K562 (cell line): ENCODE measurements at places on chromosomes 13 and 19. TPM values are rescaled to one million over a fixed set of nuclear protein-coding genes. Genes with fewer than 3 reads are reported as not detected.

The EVI5L gene
- 1.8 and 1.9 TPM in 2 replicates for total RNA-seq

The UQCRFS1 gene
- total RNA-seq, result 59.1 and 59.7 TPM in 2 replicates

DNA sequence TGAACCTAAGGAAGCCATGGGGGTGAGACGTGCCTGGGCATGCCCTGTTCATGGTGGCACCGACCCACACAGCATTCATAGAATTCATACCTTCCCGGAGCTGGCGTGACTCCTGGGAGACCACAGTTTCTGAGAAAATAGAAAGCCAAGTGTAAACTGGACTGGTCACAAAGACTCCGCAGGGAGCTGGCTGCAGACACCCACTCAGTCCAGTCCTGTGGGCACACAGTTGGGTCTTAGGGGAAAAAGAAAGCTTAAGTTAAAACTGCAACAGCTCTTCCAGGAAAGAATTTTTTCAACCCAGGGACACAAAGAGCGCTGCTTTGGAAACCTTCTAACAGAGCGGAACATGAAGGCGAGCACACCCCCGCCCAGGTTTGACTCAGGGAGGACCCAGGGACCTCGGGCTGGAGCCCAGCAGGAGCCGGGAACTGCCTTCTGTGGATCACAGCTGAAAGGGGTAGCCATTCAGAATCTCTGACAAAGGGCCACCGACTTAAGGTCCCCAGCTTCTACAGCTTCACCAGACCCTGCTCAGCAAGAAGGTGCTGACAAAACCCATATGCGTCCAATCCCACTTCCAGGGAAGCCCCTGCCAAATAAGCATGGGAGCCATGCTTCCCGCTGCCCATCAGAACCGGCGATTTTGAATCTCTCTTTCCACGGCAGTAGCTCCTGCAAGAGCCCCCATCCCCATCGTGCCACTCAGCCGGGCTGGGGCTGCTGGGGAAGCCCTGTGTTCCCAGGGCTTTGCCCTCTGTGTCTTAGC lies 183.7 kb downstream of the COL4A1 start:
- H3K27ac ChIP-seq, result no peak overlapping the region
- no peaks in the 10 kb centered on the region for H3K4me1 ChIP-seq
- no peaks in the 10 kb centered on the region for H3K36me3 ChIP-seq
- peaks cover 55% of the 10 kb centered on the region for H3K27me3 ChIP-seq
- DNase-seq, result no peak

GRCh38 chr19:9986787-9987281 lies 23.5 kb downstream of the COL5A3 start:
- no peaks in the 10 kb centered on the region for H3K36me3 ChIP-seq
- H3K4me1 ChIP-seq, result no peaks in the 10 kb centered on the region

- DNase-seq, result no peak
- H3K27me3 ChIP-seq, result no peaks in the 10 kb centered on the region
- no peak overlapping the region for H3K4me3 ChIP-seq
- no peaks in the 10 kb centered on the region for H3K36me3 ChIP-seq
- no peaks in the 10 kb centered on the region for H3K4me1 ChIP-seq
Measured at GRCh38 chr13:52846567-52847321, 1.7 kb downstream of the PCDH8 start.

- no peaks in the 10 kb centered on the region for H3K36me3 ChIP-seq
- no peaks in the 10 kb centered on the region for H3K27me3 ChIP-seq
- H3K27ac ChIP-seq, result no peak overlapping the region
- peaks cover 14% of the 10 kb centered on the region for H3K4me1 ChIP-seq
- H3K4me3 ChIP-seq, result no peak overlapping the region
Measured at GRCh38 chr13:99009987-99010551, 32.2 kb upstream of the DOCK9 start.

- H3K36me3 ChIP-seq, result no peaks in the 10 kb centered on the region
- H3K27me3 ChIP-seq, result no peaks in the 10 kb centered on the region
- no peak overlapping the region for H3K27ac ChIP-seq
- no peak for DNase-seq
- H3K4me1 ChIP-seq, result no peaks in the 10 kb centered on the region
- H3K4me3 ChIP-seq, result no peak overlapping the region
Measured at GRCh38 chr13:79581870-79582315, 100.9 kb downstream of the NDFIP2 start.

GRCh38 chr19:920051-920864 lies 3.1 kb downstream of the KISS1R start:
- peaks cover 8% of the 10 kb centered on the region; the same call in 1 of the 3 replicates for H3K36me3 ChIP-seq
- H3K27me3 ChIP-seq, result no peaks in the 10 kb centered on the region
- H3K4me3 ChIP-seq, result no peak overlapping the region
- H3K4me1 ChIP-seq, result peaks cover 8% of the 10 kb centered on the region; the same call in 2 of the 3 replicates

The CABP5 gene
- total RNA-seq, result not detected in 2 replicates

The NCCRP1 gene
- total RNA-seq, result 0.11 TPM in 1 of 2 replicates, not detected in the other

DNA sequence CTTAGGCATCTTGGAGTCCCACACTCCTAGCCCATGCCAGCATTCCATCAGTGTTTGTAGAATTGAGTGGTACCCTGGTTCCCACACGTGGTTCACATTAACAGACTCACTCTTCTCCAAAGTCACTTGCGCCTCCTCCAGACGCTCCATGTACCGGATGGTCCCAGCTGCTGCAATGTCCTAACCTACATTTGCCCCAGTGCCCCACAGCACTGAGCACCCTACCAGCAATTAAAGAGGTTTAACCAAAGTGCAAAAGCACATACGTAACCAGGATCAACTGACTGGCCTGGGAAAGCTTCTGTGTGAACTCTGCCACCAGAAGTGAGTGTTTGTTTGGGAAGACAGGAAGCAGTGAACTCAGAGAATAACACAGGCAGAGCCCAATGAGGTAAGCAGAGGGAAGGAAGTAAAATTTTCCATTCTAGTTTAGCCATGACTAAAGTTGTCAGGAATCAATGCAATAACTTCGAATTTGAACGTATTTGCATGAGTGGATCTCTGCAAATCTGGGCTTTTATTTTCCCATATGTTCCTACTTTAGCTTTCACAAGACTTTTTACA lies 7.3 kb upstream of the MEDAG start:
- H3K4me1 ChIP-seq, result no peaks in the 10 kb centered on the region
- no peaks in the 10 kb centered on the region for H3K27me3 ChIP-seq

- DNase-seq, result peak; percentile 77
- no peak overlapping the region for H3K27ac ChIP-seq
- H3K4me1 ChIP-seq, result peaks cover 12% of the 10 kb centered on the region
- H3K36me3 ChIP-seq, result peaks cover 81% of the 10 kb centered on the region
- H3K4me3 ChIP-seq, result no peak overlapping the region
Measured at GRCh38 chr19:4660181-4660791, 9.9 kb downstream of the MYDGF start.

DNA sequence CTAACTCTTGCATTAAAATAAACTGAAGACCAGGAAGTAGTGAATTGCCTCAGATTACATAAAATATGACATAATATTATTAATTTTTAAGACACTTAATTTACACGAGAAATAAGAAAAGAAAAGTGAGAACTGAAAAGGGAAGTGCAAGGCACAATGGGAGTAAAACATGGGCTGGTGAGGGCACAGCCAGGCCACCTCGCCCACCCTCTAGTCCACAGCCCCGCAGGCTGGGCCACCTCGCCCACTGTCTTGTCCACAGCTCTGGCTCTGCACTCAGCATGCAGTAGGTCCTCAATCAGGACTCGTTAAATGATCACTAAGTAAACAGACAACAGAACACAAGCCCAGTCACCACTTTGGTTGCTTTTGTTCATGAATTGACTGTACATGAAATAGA lies 67.8 kb upstream of the ARHGEF7 start:
- H3K4me3 ChIP-seq, result no peak overlapping the region
- no peaks in the 10 kb centered on the region for H3K27me3 ChIP-seq
- no peaks in the 10 kb centered on the region for H3K36me3 ChIP-seq
- peaks cover 13% of the 10 kb centered on the region for H3K4me1 ChIP-seq

DNA sequence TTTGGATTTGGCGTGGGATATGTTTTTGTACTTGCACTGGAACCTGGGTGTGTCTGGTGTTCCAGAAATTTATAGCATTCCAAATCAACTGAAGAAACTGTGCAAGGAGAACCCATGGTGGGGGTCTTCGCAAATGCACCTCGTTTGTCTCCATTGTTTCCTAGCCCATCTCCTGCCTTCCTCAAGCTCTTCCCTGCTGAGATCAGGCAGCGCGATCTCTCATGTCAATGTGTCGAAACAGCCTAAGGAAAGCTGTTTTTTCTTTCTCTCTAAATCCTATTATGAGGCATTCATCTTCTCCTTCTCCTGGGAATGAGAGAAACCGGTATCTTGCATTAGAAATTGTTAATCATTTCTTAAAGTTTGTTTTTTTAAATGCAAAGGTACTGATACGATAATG lies 131.0 kb downstream of the KLF5 start:
- H3K4me3 ChIP-seq, result no peak overlapping the region
- no peaks in the 10 kb centered on the region for H3K4me1 ChIP-seq
- no peak for DNase-seq

The CD37 gene
- 11.0 and 12.0 TPM in 2 replicates for total RNA-seq

- H3K27ac ChIP-seq, result no peak overlapping the region
- DNase-seq, result peak; percentile 32
- H3K4me1 ChIP-seq, result no peaks in the 10 kb centered on the region
- H3K36me3 ChIP-seq, result no peaks in the 10 kb centered on the region
- H3K27me3 ChIP-seq, result no peaks in the 10 kb centered on the region
- peak overlapping the region; percentile 19; the same call in 1 of the 2 replicates for H3K4me3 ChIP-seq
Measured at GRCh38 chr13:73417012-73417615, 358.3 kb downstream of the KLF5 start.

DNA sequence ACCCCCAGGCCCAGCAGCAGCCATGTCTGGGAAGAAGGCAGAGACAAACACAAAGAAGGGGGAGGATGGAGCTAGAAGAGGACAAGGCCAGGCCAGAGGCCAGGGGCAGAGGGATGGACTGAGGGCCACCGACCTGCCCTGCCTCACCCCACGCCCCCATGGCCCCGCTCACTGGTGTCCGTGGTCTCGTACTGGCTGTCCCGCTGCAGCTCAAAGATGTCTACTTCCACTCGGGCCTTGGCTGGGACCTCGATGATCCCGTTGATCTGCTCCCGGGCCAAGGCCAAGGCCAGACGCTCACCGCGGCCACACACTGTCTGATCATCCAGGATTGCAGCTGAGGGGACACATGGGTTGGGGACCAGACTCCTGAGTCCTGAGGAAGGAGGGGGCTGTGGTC lies 5.0 kb downstream of the GRIK5 start:
- H3K4me3 ChIP-seq, result no peak overlapping the region
- H3K27ac ChIP-seq, result no peak overlapping the region
- DNase-seq, result no peak
- H3K4me1 ChIP-seq, result peaks cover 27% of the 10 kb centered on the region

DNA sequence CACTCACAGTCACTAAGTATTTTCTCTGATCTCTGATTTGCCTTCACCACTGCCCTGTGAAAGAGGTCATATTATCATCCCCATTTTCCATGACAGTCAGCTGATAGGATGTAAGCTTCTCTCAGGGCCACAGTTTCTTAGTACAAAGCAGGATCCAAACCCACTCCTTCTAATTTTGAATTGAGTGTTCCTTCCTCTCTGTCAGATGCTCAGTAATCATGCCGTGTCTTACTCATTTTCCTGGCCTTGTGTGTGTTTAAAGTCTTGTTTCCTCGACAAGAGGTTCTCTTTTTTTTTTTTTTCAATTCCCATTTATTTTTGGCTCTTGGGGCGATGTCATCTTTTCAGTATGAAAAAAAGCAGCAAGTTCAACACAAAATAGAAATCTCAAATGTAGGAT lies 72.3 kb downstream of the NAA16 start:
- H3K4me3 ChIP-seq, result no peak overlapping the region
- H3K27ac ChIP-seq, result no peak overlapping the region

DNA sequence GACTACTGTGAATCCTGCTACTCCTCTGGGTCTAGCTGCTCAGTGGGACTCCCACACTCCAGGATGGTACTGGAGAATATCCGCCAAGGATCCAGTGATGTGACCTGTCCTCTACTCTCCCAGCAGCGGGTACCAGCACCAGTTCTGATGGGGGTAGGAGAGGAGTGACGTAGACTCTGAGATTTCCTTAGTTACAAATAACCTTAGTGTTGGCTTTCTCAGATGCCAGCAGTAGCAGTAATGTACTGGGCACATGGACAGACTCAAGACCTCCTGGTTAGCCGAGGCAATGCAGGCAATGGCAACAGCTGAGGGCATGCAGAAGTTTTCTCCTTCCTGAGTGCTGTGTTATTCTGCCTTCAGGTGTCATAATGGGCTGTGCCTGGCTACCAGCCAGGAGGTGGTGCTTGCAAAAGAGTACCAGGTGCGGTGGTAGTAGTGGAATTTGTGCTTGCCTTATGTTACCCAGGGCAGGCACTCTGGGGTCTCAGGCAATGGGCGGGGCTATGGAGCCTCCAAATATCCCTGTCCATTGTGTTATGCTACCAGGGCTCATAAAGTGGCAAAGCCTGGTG lies 105.3 kb upstream of the KLF5 start:
- no peaks in the 10 kb centered on the region; the same call in 2 of the 3 replicates for H3K36me3 ChIP-seq
- no peaks in the 10 kb centered on the region for H3K27me3 ChIP-seq

The ZNF439 gene
- total RNA-seq, result 0.11 TPM in 2 replicates

GRCh38 chr13:87344176-87344575 lies 327.0 kb upstream of the SLITRK5 start:
- no peak for DNase-seq
- H3K36me3 ChIP-seq, result no peaks in the 10 kb centered on the region
- H3K4me3 ChIP-seq, result no peak overlapping the region
- H3K27ac ChIP-seq, result no peak overlapping the region

GRCh38 chr13:109672545-109672944 lies 113.8 kb downstream of the IRS2 start:
- H3K36me3 ChIP-seq, result no peaks in the 10 kb centered on the region
- no peak for DNase-seq
- peaks cover 13% of the 10 kb centered on the region for H3K27me3 ChIP-seq
- H3K4me3 ChIP-seq, result no peak overlapping the region
- no peak overlapping the region for H3K27ac ChIP-seq

- DNase-seq, result no peak
- H3K36me3 ChIP-seq, result no peaks in the 10 kb centered on the region
- H3K4me1 ChIP-seq, result no peaks in the 10 kb centered on the region
- no peak overlapping the region for H3K4me3 ChIP-seq
- no peak overlapping the region for H3K27ac ChIP-seq
- H3K27me3 ChIP-seq, result no peaks in the 10 kb centered on the region
Measured at GRCh38 chr13:104461049-104461448, 1394.8 kb upstream of the SLC10A2 start.

GRCh38 chr13:25860862-25861261 lies 191.0 kb downstream of the SHISA2 start:
- H3K27ac ChIP-seq, result no peak overlapping the region
- no peak overlapping the region for H3K4me3 ChIP-seq

- no peak overlapping the region for H3K27ac ChIP-seq
- H3K27me3 ChIP-seq, result no peaks in the 10 kb centered on the region
- H3K4me3 ChIP-seq, result no peak overlapping the region
- peaks cover 30% of the 10 kb centered on the region for H3K36me3 ChIP-seq
- no peak for DNase-seq
- H3K4me1 ChIP-seq, result no peaks in the 10 kb centered on the region
Measured at GRCh38 chr19:19711934-19712828, 20.7 kb downstream of the ZNF14 start.

DNA sequence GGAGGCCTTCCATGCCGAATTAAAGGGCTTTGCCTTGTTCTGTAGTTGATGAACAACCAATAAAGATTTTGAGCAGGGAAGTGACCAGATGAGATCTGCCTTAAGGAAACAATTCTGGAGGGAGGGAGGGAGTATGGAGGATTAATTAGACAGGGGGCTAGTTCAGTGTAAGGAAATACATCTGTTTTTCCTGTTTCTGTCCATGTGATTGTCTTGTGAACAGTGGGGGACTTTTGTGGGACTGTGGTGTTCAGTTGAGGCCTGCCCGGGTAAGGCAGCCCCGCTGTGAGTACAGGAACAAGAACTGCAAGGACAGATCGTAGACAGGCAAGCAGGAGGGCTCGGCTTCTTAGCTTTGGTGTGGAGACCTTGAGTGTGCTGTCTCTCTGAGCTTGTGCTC lies 59.0 kb downstream of the DGKH start:
- no peaks in the 10 kb centered on the region for H3K4me1 ChIP-seq
- no peaks in the 10 kb centered on the region for H3K36me3 ChIP-seq
- no peak overlapping the region for H3K27ac ChIP-seq
- H3K27me3 ChIP-seq, result no peaks in the 10 kb centered on the region
- no peak overlapping the region for H3K4me3 ChIP-seq
